Type B pancreatic cell (in vitro differentiated cells): ENCODE measurements at places on chromosomes 11 and 22. TPM values are rescaled to one million over a fixed set of nuclear protein-coding genes. Genes with fewer than 3 reads are reported as not detected.

WBP2NL gene
- not detected in 2 replicates for total RNA-seq

ENDOD1 gene
- 12.0 and 23.6 TPM in 2 replicates for total RNA-seq

CAPRIN1 gene
- 218 and 277 TPM in 2 replicates for total RNA-seq

NRGN gene
- total RNA-seq = 3.6 and 17.3 TPM in 2 replicates

RNF214 gene
- total RNA-seq = 29.0 and 34.7 TPM in 2 replicates

MS4A3 gene
- not detected in 2 replicates for total RNA-seq

- no peak for DNase-seq
These were observed 1.2 kb downstream of the JAML start for GRCh38 chr11:118223570-118223969.

DNA sequence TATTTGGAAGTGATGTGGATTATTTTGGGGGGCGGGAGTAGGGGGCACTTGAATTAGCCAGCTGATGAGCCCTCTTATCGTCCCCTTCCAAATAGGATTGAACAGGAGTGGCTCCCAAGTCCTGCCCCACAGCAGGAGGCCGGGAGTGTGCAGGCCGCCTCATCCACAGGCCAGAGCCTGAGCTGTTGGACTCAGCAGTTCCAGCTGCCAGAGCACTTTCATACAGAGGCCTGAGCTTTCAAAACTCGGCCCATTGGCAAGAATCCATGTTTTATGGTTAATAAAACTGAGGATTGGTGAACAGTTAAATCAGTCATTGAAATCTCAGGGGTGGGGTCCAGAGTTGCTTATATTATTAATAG lies 9.6 kb downstream of the FAM118A start:
- DNase-seq = no peak

GRCh38 chr22:35258191-35258988 lies 1.1 kb downstream of the HMGXB4 start:
- no peak for DNase-seq

- DNase-seq = no peak
These were observed 74.7 kb upstream of the RRM1 start for GRCh38 chr11:4019891-4020290.

- DNase-seq = no peak
These were observed 17.2 kb downstream of the CREB3L1 start for GRCh38 chr11:46294365-46295309.

DNA sequence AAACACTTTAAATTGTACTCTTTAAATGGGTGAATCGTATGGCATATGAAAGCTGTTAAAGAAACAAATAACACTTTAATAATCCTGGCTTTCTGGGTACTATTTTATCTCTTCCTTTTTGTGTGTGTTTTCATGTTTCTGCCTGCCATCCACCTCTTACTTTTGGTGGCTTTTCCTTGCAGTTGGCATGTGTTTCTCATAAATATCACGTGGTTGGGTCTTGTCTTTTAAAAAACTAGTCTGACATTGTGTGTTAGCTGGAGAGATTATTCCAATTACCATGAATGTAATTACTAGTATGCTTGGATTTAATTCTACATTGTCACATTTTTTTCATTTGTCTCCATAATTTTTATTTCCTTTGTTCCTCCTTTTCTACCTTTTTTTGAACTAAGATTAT lies 262.9 kb upstream of the B3GAT1 start:
- DNase-seq = no peak

- DNase-seq = no peak
These were observed 10.4 kb upstream of the EMID1 start for GRCh38 chr22:29195118-29195963.

DNA sequence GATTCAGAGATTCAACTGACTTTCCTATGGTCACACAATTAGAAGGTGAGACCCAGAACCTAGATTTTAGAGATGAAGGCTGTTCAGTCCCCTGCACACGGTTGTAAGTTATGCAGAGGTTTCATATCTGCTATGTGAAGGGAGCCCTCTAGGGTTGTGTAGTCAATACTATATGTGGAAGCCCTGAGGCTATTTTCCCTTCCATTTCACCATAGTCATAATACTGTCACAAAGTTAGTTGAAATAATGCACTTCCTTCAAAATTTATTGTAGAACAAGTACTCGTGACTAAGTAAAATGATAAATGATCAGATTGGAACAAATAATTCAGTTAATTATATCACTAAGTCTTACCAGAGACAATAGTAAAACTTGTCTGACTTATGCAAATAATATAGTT lies 48.8 kb downstream of the ENDOD1 start:
- DNase-seq = no peak

DNA sequence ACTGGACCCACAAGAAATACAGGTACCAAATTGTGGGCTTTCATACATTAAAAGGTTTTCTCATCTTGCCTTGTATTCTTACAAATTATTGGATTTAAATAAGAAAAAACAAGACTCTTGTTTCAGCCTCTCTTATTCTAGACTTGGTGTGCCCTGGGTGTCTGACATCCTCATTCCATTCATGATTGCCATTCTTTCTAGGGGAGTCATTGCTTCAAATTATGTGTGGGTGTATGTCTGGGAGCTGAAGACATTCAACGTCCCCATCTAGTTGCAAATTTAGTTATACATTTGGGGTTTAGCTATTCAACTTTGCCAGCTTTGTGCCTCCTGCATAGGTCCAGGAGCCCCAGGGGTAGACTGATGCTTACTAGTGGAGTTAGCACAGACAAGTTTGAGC lies 18.1 kb downstream of the MAML2 start:
- DNase-seq = no peak

DNA sequence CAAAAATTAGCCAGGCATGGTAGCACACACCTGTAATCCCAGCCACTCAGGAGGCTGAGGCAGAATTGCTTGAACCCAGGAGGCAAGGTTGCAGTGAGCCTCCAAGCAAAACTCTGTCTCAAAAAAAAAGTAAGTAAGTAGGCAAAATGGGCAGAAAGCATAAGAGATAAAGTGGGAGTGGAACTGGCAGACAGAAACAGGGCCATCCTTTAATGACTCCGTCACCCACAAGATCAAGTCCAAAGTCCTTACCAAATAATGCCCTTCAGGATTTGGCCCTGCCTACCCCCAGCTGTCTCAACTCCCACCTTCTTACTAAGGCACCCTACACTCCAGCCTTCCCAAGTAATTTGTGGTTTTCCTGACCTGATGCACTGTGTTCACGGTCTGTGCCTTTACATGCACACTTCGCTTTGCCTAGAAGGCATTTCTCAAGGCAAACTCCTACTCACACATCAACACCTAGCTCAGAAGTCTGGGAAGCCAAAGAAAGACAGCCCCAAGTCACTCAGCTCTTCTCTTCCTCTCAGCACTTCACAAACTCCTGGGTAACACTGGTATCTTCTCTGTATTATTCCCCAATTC lies 6.1 kb downstream of the MAPK1 start:
- no peak for DNase-seq

DNA sequence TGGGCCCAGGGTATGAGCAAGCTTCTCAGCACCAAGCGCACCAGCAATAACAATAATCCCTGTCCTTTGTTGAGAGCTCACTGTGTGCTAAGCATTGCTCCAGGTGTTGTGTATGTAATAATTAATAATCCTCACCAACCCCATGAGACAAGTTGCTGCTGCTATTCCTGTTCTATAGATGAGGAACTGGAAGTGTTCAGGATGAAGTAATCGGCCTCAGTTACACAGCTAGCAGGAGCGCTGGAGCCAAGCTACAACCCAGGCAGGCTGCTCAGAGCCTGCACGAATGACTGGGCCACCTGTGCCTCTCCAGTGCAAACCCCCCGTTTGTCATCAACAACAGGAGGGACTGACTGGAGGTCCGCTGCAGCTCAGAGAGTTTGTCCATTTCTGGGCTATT lies 35.2 kb upstream of the CECR2 start:
- DNase-seq = no peak

DNA sequence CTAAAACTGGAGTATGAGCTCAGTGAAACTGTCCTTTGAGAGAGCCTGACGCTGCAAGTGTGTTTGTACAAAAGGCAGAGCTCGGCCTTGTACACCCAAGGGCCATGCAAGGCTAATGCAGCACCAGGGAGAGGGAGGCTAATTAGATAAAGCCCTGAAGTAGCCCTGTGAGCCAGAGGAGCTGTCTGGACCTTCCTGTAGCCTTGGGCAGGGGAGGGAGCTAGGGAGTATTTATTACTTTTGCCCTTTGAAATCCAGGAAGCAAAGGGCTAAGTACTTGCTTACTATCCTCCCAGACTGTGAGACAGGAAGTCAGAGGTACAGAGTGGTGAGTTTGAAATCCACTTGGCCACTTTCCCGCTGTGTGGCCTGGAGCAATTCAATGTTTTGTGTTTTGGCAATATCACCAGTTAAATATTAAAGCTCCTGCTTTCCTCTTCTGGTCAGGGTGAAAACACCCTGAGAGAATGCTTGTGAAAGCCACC lies 10.2 kb upstream of the LDHA start:
- no peak for DNase-seq

DNA sequence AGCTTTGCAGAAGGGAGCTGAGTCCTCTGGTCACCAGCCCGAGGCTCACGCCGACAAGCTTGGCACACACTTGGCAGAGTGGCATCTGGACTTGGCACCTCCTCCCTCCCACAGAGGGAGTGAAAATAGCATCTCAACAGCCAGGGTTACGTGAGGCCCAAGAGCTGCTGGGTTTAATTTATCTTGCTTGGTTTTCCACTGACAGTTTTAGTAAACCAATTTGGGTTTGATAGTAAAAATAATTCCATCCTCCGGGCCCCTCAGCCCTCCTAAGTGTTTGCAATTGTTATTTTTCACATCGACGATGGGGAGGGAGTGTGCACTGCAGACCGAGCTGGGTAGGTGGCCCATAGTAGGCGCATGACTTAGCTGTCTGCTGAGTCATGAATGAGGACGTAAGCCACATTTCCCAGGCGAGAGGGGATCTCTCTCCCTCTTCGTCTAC lies 107.6 kb upstream of the ASPHD2 start:
- DNase-seq = no peak

DNA sequence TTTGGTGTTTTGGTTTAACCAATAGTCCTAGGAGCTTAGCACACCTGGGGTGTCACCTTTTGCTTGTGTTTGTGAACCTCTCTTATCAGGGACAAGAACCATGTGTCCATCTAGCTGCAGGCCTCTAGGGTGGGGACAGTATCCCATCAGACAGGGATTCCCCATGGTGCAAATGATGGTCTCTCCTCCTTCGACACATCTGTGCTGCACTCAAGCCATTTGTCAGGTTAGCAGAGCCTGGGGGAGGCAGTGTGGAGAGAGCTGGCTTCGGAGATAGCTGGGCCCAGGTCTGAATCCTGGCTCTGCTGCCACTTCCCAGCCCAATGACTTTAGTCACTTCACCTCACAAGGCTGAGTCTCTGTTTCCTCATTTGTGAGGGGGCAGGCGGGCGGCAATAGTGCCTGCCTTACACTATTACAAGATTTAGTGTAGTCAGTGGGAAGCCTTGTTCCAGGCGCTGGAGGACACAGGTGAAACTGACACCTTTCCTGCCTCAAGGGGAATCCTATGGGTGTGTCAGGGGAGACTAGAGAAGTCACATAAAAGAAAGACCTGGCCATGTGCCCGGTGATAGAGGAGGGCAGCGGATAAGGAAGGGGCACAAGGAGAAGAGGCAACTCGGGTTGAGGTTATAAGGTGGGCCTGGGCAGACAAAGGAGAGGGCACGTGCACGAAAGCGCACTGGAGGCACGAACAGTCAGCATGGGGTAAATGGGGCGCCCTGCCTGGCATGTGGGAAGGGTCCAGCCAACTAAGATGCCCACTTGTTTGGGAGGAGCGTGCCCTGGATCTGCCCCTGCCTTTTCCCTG lies 12.6 kb downstream of the KLHL35 start:
- DNase-seq = no peak

- no peak for DNase-seq
These were observed 449.9 kb downstream of the OPCML start for GRCh38 chr11:133082453-133082781.

DNA sequence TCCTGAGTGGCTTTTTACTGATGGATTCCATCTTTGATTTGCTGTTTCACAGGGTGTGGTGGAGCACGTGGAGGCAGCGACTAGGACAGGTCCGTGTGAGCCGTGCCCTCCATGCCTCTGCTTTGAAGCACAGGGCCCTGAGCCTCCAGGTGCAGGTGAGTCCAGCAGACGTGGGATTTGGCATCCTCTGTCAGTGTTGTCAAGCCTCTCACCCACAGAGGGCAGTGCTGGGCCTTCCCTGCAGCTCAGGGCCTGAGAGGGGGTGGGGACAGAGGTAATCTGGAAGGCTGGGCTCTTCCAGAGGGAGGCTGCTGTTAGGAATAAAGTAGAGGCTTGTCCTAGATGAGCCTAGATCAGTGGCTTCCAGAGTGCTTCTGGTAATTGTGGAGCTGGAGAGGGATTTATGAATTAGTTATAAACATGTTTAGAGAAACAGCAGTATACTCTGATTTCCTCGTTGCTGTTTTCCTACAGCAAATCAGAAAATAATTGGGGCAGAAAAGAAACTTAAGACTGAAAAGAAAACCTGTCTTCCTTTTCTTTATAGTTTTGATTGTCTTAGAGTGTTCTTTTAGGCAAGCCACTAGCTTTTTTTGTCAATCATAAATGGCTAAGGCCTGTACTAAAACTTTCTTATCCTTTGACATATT lies 65.0 kb downstream of the SFI1 start:
- DNase-seq = peak; percentile 76
